ENCODE measurements at places on chromosomes 11 and 22. TPM values are rescaled to one million over a fixed set of nuclear protein-coding genes. Genes with fewer than 3 reads are reported as not detected.
A peak's percentile ranks its signal among the peaks of the same experiment; 100 is the strongest.

Gene PHLDA2
- total RNA-seq: 45.0 TPM

Gene GLB1L3
- total RNA-seq: not detected

DNA sequence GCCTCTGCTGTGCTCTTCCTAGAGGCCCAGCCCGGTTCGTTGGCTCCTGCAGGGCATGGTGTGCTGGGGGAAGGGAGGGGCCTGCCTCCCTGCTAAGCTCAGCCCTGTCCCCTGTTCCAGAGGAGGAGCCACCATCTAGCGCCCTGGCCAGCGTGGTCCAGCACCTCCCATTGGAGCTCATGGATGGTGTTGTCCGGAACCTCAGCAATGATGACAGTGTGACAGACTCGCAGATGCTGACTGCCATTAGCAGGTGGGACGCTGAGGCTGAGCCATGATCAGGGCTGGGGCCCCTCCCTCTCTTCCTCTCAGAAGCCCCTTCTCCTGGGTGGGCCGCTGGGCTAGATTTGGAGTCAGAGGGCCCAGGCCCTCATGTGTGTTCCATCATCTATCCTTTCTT is 9.1 kb downstream of the USP35 start:
- ATAC-seq: no peak

Gene IGSF9B
- 1.5 TPM for total RNA-seq

GRCh38 chr11:89235976-89236375 is 58.3 kb downstream of the TYR start:
- ATAC-seq: no peak

Gene SLC25A18
- total RNA-seq: 0.08 TPM

GRCh38 chr11:47001781-47002181 is 65.2 kb downstream of the CSTPP1 start:
- no peak for ATAC-seq

Gene NXPE2
- not detected for total RNA-seq

- ATAC-seq: no peak
Observed at GRCh38 chr11:1160231-1161101, 2.7 kb downstream of the MUC5AC start.

DNA sequence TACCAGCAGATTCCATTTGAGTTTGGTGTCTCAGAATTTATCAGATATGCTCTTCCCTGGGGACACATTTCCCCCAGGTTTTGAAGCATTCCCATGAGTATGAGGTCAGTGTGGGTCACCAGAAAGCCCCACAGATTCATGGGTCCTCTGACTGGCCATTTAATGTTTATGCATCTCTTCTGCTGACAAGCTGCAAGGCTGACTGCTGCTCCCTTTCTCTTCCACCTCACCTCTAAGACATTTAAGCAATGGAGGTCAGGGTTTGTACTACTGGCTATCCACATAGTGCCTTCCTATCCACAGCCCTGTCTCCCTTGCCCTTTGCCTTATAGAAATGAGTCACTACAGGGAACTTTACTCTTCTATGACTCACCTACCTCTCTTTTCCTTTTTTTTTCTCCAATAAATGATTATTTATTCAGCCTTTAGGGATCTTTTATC is 106.0 kb upstream of the TIMP3 start:
- peak; percentile 74 for ATAC-seq

- ATAC-seq: no peak
Observed at GRCh38 chr11:111605681-111606080, 3.4 kb downstream of the SIK2 start.

DNA sequence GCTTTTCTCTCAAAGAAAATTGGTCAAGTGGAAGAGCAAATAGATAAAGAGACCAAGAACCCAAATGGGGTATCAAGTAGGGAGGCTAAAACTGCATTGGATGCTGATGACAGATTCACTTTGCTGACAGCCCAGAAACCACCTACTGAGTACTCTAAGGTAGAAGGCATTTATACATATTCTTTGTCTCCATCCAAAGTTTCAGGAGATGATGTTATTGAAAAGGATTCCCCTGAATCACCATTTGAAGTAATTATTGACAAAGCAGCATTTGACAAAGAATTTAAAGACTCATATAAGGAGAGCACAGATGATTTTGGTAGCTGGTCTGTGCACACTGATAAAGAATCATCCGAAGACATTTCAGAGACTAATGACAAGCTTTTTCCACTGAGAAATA is 37.7 kb downstream of the RTN3 start:
- ATAC-seq: no peak

DNA sequence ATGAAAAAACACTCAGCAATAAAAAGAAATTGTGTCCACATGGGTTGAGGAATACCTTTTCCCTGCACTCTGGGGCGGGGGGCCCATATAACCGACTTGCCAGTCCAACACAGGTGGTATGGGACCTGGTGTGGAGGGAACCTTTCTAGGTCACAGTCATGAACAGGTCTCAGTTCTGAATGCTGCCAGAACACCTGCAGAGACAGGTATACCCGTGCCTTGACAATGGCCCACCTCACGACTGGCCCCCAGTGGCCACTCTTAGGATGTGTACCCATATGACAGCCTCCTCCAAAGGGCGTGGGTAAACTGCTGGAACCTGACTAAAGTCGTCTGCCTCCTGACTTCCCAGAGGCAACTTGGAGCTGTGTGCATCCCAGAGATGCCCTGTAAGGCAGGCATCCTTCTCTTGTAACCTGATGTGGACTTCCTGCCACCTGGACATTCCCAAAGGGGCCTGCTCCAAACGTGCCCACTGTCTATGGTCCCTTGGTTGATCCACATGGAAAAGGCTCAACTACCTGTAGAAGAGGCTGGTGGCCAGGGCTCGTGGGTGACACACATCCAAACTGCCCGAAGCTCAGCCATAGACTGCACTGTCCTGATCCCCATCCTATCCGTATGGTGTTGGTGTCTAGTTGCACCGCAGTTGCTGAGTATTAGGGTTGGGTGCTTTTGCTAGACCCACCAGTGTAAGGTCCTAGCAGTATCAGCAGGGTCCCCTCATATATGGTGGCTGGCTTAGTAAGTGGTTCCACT is 859.3 kb downstream of the BRD1 start:
- peak; percentile 77 for ATAC-seq

DNA sequence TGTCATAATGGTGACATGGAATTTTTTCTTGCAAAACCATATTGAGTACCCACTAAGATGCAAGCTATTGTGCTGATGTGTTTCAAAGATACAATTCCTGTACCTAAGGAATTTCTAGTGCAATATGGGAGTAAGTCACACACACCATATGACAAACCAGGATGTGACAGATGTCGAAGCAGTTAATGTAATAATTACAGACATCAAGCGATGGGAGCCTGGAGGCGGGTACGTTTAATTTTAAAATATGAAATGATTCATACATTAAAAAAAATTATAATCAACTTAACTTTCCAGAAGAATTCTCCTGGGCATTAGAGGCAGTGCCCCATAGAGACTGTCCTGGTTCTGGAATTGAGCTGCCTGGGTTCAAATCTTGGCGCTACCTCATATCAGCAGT is 6.0 kb downstream of the SYCE3 start:
- no peak for ATAC-seq

Gene PLAAT4
- 5.5 TPM for total RNA-seq

Gene LUZP2
- 1.3 TPM for total RNA-seq

- ATAC-seq: peak; percentile 84
Observed at GRCh38 chr11:102139081-102139498, 28.8 kb downstream of the YAP1 start.

GRCh38 chr11:67421430-67422031 is 6.1 kb downstream of the CARNS1 start:
- no peak for ATAC-seq

- peak; percentile 44 for ATAC-seq
Observed at GRCh38 chr11:96055706-96056387, 131.9 kb upstream of the MTMR2 start.

GRCh38 chr22:45225732-45226502 is 14.8 kb downstream of the KIAA0930 start:
- ATAC-seq: peak; percentile 82

DNA sequence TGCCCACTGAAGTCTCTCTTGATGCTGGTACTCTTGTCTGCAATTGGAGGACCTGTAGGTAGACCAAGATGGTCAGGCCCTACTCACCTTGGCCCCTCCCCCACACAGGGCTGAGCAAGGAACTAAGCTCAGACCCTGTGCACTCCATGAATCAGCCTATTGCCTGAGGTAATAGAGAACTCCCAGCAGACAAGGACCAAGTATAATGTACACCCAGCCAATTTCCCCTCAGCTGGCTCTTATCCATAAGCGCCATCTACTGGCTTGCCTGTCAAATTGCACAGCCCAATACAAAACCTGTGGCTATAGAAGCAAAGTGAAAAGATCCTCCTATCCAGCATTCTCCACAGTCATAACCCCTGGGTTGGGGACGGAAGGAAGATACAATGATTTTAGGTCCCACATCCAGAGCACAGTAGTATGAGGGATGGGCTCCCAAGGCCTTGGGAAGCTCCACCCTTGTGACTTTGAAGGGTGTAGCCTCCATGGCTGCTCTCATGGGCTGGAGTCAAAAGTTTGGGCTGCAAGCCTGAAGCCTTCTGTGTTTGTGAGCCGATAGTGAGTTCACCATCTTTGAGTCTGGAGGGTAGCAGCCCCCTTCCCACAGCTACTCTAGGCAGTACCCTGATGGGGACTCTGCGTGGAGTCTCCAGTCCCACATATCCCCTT is 56.0 kb downstream of the GLYATL2 start:
- peak; percentile 93 for ATAC-seq

DNA sequence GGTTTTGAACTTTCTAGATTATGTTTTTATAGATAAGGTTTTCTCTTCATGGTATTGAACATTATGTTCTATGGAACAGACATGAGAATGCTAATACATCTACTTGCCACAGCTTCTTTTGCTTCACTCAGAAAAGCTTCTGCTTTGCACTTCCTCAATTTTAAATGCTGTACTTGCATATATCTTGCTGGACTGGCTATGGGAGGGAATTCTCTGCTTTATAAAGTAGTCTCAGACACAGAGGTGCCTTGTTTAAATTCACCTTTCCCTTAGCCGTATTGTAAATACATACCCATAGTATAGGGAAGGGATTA is 173.9 kb downstream of the DDX10 start:
- peak; percentile 81 for ATAC-seq

Gene MS4A14
- total RNA-seq: 0.08 TPM

DNA sequence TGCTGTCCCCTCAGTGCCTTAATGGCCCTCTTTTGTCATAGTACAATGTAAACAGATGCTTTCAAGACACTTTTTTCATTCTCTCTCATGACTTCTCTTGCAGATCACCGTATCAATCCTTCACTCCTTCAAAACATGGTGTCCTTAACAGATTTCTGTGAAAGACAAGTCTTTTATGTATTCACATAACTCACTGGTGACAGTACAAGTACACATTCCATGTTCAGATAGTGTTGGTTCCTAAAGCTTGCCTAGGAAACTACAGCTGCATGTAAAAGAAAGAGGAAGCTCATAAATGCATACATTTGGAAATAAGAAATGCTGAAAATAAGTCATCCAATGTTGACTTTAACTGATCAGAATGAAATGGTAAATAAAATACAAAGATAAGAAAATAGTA is 5.0 kb upstream of the OR52E6 start:
- no peak for ATAC-seq

Gene PATE4
- total RNA-seq: not detected

- ATAC-seq: no peak
Observed at GRCh38 chr11:125315079-125315740, 150.7 kb downstream of the PKNOX2 start.

Gene PATZ1
- 6.2 TPM for total RNA-seq

Gene SCGB2A2
- not detected for total RNA-seq

Gene RGL4
- not detected for total RNA-seq

DNA sequence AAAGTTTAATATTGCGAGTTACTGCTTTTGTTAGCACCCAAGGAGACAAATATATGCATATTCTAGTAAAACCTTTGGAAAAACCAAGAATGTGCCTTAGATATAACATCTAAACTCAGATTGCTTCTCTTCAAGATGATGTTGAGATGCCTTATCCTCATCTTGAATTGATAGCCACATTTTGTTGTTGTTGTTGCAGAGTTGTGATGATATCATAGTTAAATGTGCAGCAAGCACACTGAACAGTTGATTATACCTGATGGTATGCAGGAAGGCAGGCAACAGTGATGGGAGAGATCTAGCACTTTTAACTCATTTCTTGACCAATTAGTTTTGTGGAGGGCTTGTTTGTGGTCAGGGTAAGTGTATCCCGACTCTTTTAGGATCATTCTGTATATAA is 48.0 kb downstream of the KDM2A start:
- ATAC-seq: no peak

DNA sequence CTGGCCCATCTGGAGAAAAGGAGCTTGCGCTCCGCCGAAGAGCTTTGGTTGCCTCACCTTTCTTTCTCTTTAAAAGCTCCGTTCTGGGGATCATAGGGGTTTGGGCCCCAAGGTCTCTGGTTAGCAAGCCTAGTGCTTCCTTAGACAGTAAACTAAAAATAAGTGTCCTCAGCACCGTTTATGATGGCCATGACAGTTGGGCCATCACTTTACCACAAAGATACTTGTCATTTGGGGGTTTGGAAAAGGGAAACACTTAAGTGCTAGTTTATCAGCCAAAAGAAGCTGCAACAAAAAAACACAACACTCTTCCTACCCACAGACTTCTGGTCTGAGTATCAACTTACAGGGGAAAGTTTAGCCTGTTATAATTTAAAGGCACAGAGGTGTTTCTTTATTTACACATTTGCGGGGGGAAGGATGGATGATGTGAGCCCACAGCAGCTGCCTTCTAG is 88.4 kb upstream of the CD44 start:
- no peak for ATAC-seq

DNA sequence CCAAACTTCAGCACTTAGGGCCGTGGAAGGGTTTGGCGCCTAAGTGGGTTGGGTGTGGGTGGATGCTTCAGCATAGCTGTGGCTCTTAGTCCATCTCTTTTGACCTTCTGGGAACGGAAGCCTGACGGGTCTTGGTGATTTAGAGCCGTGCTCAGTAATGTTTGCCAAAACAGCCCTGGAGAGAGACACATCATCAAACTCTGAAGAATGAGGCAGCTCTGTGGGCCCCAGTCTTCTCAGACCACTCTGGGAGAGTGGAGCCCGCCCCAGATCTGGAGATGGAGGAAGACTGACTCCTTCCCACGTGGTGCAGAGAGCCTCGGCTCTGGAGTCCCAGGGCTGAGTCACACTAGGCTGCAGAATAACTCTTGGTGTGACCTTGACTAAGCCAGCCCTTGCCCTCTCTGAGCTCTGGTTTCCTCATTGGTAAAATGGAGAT is 168.9 kb downstream of the C11orf91 start:
- ATAC-seq: no peak

- ATAC-seq: no peak
Observed at GRCh38 chr11:101133190-101133589, 3.6 kb upstream of the PGR start.

- no peak for ATAC-seq
Observed at GRCh38 chr11:73190557-73190885, 27.6 kb upstream of the P2RY2 start.

Gene DCHS1
- 1.4 TPM for total RNA-seq

Gene SPON1
- total RNA-seq: 3.1 TPM

- ATAC-seq: no peak
Observed at GRCh38 chr11:123671534-123671933, 17.1 kb upstream of the SCN3B start.

GRCh38 chr11:114738954-114739353 is 60.6 kb downstream of the NXPE2 start:
- no peak for ATAC-seq

Gene ST14
- 121 TPM for total RNA-seq

- ATAC-seq: no peak
Observed at GRCh38 chr11:85718126-85718943, 32.3 kb upstream of the CCDC89 start.

Data from esophagus mucosa (tissue), 1 donor.